B cell (primary cell): ENCODE measurements at places on chromosomes 11 and 22.

GRCh38 chr11:84902445-84902844 lies 724.7 kb downstream of the DLG2 start:
- DNase-seq, result no peak

DNA sequence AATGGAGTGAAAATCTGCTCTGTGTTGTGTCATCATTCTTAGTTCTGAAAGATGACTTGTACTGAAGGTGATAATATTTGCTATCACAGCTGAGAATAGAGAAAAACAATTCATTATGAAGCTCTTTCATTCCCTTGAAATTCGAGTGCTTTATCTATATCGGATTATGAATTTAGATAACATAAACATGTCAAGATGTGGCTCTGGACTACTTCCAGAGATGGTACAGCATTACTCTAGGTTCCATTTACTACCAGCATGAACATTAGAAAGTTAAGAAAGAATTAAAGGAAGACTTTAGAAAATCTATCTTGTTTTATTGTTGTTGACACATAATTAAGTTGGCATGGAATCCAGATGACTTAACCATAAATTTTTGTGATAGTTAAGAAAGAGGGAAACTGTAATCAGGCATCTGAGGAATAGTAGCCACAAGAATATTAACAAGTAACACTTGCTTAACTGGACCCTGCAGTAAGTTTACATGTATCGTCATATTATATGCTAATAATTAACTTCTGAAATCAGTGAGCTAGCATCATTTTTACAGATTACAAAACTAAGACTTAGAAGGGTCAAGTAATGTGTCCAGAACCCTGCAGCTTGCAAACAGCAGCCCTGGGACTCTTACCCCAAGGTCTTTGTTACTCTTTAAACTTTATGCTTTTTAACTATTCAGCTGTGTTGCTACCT lies 182.6 kb downstream of the DDX10 start:
- no peak for DNase-seq

- DNase-seq, result no peak
These were observed 340.8 kb upstream of the MTNR1B start for GRCh38 chr11:92628401-92629292.

- DNase-seq, result no peak
These were observed 49.5 kb downstream of the ARFGAP2 start for GRCh38 chr11:47127213-47127612.

DNA sequence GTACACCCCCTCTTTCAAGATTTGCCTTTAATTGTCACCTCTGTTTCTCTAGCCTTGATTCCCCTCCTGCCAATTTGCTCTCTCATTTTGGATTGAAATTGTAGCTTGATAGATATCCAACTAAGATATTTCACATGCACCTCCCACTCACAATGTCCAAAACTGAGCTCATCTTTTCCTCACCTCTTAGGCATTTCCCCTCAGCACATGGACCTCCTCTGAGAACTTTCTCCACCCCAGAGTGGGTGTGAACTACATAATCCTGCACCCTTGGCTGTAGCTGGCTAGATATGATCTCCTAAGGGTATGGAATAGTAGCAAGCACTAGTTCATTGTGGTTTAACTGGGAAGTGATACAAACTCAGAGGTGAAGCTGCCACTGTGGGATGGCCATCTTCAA lies 91.5 kb upstream of the SESN3 start:
- DNase-seq, result no peak
